ENCODE measurements at places on chromosomes 4 and X.

DNA sequence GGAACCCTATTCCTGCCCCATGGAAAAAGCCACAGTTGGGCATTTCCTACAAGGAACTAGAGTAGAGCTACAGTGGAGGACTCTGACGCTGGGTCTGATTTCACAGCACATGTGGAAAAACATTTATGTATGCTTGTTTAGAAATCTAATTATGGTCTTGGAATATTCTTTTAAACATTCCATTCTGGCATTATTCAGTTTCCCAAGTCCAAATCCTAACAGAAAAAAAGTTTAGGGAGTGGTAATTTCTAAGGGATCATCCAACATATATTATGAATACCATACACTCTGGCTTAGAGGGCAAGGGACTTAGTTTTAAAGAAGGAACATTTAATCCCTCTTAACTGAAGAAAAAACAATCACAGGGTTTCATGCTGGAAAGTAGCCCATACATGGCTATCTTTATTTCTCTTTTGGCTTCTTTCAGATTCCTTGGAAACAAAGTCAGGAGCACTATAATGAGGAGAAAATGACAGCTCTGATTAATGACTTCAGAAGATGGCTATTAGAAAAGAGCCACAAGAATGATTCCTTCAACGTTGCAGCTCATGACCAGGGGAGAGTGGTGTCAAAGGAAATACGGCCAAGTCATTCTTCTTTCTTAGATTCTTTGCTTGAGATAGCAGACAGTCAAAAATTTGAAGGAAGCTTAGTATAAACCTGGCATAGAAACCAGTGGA lies 56.1 kb downstream of the CNGA2 start:
- DNase-seq, result no peak

GRCh38 chrX:69152417-69152841 lies 12.8 kb downstream of the PJA1 start:
- peak; percentile 94 for DNase-seq

DNA sequence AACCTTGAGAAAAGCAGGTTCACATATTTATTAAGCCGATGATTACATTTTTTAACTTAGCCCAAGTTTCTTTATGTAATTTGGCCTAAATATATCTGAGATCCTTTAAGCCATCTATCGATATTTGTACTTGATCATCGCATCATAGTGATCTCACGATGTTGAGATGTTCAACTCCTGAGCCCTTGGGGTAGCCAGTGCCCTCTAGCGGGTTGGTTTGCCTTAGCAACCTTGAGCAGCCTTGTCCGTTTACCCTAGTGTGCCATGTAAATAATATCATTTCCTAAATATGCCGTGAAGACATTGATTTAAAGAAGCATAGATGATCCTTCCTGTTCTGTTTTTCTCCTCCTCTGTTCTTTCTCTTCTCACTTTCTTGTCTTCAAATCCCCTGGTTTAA lies 432.2 kb downstream of the RPA4 start:
- DNase-seq, result peak; percentile 46

DNA sequence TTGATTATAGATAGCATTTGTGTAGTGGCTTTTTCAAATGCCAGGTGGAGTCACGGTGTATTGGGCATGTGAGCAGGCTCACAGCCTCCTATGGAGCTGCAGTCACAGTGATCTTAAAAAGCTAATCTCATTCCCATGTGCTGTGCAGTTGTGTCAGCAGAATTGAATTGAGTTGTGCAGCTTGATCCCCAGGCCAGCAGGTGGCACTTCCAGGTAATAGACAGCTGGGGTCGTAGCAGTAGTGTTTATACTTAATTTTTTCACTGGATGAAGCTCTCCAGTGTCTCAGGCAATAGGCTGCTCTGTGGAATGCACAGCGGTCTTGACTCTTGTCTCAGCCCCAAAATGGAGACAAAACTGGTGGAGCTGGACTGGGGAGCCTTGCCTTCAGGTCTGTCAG lies 1028.1 kb downstream of the SH3BGRL start:
- peak; percentile 66 for DNase-seq

GRCh38 chr4:185383451-185383850 lies 12.3 kb downstream of the LRP2BP start:
- peak; percentile 82 for DNase-seq

DNA sequence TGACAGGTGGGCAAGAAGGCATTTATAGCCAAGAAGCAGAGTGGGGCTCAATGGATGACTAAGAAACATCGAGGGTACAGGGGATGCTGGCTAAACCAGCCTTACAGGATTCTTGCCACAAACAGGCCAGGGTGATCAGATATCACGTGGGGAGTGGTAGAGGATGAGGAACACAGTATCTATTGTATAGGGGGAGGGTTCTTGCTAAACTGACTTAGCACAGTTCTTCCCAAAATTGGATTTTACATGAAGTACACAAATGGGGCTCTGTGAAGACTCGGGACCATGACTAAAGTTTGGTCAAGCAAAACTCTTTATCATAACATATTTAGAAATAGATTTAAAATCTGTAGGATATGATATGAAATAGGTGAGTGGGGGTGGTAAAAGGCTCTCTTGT lies 144.0 kb upstream of the ATOH1 start:
- DNase-seq, result peak; percentile 13

DNA sequence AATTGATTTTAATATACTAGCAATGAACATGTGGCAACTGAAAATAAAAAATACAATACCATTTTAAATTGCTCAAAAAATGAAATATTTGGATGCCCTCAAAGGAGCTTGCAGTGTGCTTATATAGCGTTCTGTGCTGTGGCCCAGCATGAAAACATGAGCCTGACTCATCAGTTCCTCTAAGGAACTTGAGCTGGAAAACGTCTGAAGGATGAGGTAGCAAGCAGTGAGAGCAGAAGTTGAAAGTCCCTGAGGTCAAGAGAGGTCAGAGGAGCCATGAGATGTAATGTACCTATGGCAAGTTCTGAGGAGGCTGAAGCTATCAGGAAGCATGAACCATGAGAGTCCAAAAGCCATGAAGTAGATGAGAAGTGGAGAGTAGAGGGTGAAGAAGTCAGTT lies 59.7 kb downstream of the HMGB3 start:
- no peak for DNase-seq

- DNase-seq, result no peak
Measured at GRCh38 chrX:14832586-14832985, 40.3 kb downstream of the FANCB start.

DNA sequence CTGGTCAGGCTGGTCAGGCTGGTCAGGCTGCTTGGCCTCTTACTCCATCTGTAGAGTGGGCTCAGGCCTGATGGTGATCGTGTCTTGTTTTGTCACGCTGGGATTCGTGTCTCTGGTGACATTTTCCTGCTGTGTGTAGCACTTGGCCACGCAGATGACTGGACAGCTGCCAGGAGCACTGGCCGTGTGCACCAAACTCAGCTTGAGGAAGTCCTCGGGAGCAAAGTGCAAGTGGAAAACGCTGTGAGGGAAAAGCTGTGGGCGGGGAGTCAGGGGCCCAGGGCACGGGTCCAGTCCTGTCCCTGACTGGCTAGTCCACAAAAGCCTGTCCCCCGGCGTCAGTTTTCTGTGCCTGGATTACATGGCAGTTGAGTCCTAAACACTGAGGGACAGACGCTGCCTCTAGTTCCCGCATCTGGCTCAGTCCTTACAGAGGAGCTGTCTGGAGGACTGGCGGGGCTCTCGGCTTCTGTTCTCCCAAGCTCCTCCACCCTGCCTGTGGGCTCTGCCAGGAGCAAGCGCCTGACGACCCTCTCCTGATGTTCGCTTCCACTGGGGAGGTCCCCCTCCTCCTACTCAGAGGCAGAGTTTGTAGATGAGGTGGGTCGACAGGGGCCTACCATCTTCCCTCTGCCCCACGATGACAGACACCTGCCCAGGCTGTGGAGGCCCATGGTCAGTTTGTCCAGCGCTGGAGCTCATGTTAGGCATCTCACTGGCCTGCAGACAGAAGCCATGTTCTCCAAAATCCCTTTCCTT lies 35.9 kb upstream of the GRPEL1 start:
- DNase-seq, result peak; percentile 94

GRCh38 chrX:40154853-40155588 lies 57.3 kb upstream of the BCOR start:
- peak; percentile 88 for DNase-seq

GRCh38 chr4:113397114-113397701 lies 347.8 kb downstream of the ANK2 start:
- DNase-seq, result no peak

GRCh38 chrX:153649178-153649914 lies 2.3 kb downstream of the DUSP9 start:
- DNase-seq, result peak; percentile 81

DNA sequence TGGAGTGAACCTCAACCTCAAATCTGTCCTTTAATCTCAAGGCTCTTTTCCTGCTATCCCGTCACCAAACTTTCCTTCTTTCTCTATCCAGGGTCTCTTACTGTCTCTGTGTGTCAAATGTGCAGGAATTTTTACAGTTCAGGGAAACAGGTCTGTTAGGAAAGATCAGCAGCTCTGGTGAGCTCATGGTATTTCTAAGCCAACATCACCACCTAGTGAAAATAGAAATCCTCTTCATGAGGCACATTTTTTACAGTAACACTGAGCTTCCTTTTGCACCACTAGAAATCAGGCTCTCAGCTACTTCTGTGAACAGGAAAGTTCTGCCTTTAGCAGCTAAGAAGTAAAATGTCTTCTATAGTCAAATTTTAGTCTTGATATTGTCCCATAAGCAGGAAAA lies 39.6 kb downstream of the NUDT11 start:
- peak; percentile 46 for DNase-seq

DNA sequence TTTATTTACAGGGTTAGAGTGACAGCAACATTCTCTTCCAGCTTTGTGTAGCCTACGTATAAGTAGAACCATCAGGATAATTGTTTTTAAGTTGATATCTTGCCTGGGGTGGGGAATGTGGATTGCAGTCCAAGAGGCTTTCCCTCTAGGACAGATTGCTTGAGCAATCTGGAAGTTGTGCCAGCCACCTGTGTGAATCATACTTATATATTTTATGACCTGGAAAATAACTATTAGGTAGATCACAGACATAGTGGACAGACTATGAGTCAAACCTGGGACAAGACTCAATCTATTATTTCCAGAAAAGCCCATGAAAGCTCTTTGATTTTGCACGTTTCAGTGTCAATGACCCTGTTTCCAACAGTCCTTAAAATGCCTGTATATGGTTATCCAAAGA lies 98.9 kb downstream of the TLL1 start:
- DNase-seq, result no peak

DNA sequence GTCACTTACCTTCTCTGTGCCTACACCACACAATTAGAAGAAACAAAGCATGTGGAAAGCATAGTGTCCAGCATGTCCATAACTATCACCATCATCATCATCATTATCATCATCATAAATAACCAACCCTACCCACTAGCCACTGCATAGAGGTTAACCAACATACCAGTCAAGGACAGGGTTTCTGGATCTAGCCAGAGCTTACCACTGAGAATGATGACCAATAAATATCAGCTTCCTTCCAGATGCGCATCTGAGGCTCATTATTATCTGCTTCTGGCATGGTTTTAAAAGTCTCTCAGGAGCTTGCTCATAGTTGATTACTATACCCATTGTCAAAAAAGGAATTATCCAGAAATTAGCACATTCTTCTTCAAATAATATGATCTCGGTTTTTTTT lies 25.5 kb upstream of the MYOZ2 start:
- no peak for DNase-seq

- DNase-seq, result no peak
Measured at GRCh38 chr4:3276986-3277385, 15.8 kb upstream of the RGS12 start.

- peak; percentile 11 for DNase-seq
Measured at GRCh38 chr4:98448908-98449307, 187.7 kb downstream of the RAP1GDS1 start.

DNA sequence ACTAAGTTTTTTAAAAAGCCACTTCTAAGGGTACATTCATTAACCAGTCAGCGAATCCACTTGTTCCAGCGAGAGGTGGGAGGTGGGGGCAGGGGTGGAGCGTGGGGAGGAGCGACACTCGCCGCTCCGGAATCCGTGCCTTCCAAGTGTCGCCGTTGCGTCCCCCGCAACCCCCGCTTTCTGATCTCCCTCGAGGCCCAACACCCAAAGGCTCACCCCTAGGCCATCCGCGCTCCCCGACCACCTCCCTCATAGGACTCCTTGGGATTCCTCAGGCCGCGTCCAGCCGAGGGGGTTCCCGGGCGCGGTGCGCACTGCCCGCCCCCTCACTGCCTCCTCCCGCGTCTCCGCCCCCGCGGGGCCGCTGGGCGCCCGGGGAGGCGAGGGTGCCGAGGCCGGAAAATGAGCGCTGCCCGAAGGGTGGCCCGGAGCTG lies 108.1 kb upstream of the STOX2 start:
- DNase-seq, result peak; percentile 67

GRCh38 chrX:130176354-130176776 lies 4.6 kb downstream of the RAB33A start:
- peak; percentile 7 for DNase-seq

Measured in DMS53 (cell line).